Dermis blood vessel endothelial cell (primary cell): ENCODE measurements at places on chromosomes 6 and 20.
A peak's percentile ranks its signal among the peaks of the same experiment; 100 is the strongest.

- DNase-seq: no peak
Observed at GRCh38 chr6:30443657-30444450, 45.5 kb upstream of the HLA-E start.

GRCh38 chr6:119727504-119728219 lies 378.1 kb upstream of the MAN1A1 start:
- DNase-seq: no peak

DNA sequence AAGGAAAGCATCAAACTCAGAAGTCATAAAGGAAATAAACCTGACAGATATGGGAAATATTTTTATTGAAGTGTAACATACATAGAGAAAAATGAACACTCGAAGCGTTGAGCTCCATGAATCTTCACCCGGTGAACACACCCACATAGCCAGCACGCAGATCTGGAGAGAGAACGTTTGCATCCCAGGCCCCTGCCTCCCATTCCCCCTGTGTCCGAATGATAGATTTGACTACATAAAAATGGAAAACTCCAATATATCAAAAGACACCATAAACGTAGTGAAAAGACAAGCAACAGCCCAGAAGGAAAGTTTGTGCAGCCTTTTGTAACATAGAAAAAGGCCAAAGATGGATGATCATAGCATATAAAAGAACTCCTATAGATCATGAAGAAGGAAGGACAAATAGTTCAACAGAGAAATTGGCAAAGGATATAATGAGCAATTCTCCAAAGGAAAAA lies 17.1 kb downstream of the SYNJ2 start:
- DNase-seq: no peak

- no peak for DNase-seq
Observed at GRCh38 chr20:32227306-32227705, 19.6 kb downstream of the POFUT1 start.

- no peak for DNase-seq
Observed at GRCh38 chr20:6644813-6645628, 122.5 kb upstream of the BMP2 start.

DNA sequence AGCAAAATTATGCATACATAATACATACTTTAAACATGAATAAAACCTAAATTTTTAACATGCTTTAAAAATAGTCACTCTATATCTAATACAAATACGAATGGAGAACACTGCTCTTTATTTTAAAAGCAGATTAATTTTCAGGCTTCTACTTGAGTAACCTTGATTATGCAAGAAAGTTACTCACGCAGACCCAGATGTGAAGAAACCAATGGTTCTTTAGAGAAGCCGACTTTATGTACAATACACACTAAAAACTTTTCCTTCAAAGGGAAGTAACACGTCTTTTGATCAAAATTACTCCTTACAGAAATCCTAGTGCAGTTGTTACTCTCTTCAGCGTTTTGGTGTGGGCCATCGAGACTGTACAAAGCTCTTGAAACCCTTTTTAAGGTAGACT lies 136.9 kb upstream of the SLC22A16 start:
- DNase-seq: no peak

GRCh38 chr6:106924694-106925523 lies 49.6 kb downstream of the CD24 start:
- no peak for DNase-seq

GRCh38 chr6:144177726-144178125 lies 27.4 kb downstream of the STX11 start:
- DNase-seq: no peak

GRCh38 chr6:141309295-141309694 lies 823.4 kb upstream of the GJE1 start:
- DNase-seq: no peak

GRCh38 chr6:34177181-34177591 lies 31.3 kb upstream of the GRM4 start:
- no peak for DNase-seq

DNA sequence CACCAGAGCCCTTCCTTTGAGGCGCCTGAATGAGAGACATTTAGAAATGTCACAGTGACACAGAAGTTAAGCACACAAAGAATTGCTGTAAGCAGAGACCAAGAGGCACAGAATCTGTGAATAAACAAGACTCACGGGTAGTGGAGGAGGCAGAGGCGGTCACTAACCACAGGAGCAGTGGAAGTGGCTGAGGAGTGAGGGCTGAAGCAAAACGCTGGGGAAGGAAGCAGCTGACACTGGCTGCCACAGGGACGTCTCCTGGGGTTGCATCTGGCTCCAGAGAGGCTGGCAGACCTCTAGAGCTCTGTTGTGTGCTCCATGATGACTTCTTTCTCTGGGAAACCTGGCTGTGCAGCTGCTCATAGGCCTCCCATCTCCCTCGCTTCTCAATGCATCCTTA lies 65.0 kb upstream of the SLC2A12 start:
- no peak for DNase-seq

DNA sequence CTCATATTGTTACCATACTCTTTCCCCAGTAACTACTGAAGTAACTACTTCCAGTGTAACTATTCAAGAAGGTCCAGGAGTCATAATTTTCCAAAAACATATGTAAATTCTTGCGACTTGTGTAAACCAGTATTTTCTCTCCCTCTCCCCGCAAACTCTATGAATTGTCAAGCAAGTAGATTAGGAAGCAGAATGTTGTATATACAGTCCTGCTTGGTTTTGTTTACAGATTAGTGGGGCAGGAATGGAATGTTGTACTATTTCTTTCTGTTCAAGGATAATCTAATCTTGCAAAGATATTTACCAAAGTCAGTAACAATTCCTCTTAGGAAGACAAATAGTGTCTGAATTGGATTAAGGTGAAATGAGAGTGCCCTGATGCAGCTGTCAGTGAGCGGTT lies 234.9 kb upstream of the PLN start:
- DNase-seq: no peak

DNA sequence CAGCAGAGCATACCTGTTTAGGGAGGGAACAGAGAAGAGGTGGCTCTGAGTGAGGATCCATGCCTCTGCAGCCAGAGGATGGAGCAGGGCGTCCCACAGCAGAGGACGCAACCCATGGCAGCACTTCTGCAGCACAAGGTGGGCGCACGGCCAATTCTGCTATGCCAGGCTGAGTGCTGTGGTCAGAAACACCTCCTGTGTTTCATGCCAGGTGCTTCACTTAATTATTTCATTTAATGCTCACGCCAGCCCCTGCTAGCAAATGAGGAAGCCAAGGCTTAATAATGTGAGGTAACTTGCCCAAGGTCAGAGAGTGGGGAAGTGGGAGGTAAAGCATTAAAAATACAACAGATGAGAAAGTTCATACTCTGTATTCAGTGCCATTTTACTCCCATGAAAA lies 68.5 kb upstream of the PTGIS start:
- DNase-seq: no peak

- DNase-seq: no peak
Observed at GRCh38 chr20:41370176-41370575, 3.6 kb upstream of the EMILIN3 start.

GRCh38 chr6:85714893-85715530 lies 72.3 kb upstream of the SYNCRIP start:
- DNase-seq: no peak

- DNase-seq: no peak
Observed at GRCh38 chr6:111523484-111524167, 40.6 kb upstream of the REV3L start.

DNA sequence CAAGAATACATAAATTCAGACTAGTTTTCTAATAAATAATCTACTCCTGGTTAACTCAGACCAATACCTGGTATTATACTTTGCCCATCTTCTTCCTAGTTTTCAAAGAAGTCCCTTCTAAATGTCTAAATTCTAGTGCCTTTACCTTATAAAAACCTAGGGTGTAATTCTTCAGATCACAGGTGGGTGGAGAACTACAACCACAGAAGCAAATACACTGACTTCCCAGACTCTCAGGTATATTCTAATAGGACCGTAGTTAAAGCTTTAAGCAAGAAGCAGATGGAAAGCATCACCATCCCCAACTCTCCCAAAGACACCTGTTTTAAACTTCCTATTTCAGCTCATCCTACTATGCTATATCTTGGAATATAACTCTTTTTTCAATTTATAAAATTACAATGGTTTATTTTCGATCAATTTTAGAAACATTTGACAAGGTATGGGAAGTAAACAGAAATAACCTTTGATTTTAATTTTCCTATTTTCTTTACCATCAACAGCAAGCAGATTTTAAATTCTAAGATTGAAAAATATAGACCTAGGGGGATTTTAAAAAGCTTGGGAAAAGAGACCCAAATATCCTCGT lies 15.8 kb downstream of the MAN1A1 start:
- DNase-seq: peak; percentile 23
